ENCODE measurements at places on chromosomes 11 and 22. TPM values are rescaled to one million over a fixed set of nuclear protein-coding genes. Genes with fewer than 3 reads are reported as not detected.

CABP7 gene
- not detected for total RNA-seq

MIOX gene
- total RNA-seq: under 0.01 TPM

DNA sequence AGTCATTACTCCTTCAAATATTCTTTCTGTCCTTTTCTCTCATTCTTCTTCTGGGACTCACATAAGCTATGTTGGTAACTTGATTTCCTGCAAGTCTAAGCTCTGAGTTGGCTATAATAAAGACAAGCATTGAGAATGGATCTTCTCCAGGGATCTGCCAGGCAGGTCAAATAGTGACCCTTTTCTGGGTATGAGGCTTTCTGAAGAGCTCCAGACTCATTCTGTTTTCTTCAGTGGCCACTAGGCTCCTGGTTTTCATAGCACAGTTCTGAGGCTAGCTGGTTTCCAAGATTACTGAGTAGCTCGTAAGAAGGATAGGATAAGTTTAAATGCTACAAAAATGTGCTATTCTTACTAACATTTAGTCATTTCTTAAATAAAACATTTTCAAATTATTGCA lies 38.3 kb downstream of the TMPRSS5 start:
- no peak for DNase-seq

KRTAP5-7 gene
- 0.59 TPM for total RNA-seq

DNA sequence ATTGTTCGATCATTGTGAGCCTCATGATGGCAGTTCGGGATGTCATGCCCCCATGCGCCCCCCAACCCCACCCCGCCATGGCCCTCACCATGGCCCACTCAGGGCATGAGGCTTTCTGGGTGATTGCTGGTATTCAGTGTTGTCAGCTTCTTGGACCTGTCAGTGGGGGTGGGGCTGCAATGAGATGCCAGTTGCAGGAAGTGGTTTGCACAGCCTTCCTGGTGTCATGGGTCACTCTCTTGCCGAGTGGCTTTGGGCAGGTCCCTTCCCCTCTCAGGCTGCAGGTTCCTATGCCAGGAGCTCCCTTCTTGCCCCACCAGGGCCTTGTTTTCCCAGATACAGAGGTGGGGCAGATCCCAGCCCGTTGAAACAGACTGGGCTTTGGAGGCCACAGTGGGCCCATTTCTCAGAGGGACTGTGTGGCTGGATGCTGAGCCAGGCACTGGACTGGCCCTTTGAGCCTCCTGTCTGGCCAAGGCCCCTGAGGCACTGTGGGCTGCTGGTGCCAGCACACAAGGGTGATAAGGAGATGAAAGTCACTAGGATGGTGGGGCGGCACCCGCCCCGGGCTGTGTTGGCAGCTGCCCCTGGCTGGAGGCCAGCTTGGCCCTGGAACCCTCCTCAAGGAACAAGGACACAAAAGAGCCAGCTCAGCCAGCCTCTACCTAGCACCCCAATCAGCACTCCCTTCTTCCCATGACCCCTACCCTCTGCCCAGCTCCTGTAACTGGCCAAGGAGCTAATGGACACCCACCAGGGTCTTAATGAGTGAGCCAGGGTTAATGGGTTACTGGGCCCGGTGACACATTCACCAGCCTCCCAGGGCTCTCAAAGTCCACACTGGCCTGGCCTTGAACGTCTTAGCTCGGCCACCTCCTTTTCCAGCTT lies 1.5 kb upstream of the GGT1 start:
- peak; percentile 60 for DNase-seq

KCNQ1OT1 gene
- total RNA-seq: 6.2 TPM

- DNase-seq: peak; percentile 86
Measured at GRCh38 chr11:120912504-120912903, 111.4 kb upstream of the TBCEL start.

DNA sequence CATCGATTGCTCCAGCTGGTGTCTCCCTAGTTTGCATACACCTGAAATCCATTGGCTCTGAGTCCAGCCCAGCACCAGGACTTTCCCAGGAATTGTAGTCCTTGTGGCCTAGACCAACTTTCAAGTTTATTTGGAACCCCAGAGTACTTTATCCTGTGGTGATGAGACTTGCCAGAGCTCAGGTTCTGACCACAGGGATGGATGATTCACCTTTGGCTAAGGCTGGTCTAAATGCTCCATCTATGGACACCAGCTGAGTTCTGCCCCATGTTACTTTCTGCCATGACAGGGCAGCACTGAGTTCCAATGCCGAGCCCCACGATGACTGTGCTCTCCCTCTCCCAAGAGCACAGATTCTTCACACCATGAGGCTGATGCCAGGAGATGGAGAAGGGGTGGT lies 17.3 kb upstream of the INSC start:
- no peak for DNase-seq

DNA sequence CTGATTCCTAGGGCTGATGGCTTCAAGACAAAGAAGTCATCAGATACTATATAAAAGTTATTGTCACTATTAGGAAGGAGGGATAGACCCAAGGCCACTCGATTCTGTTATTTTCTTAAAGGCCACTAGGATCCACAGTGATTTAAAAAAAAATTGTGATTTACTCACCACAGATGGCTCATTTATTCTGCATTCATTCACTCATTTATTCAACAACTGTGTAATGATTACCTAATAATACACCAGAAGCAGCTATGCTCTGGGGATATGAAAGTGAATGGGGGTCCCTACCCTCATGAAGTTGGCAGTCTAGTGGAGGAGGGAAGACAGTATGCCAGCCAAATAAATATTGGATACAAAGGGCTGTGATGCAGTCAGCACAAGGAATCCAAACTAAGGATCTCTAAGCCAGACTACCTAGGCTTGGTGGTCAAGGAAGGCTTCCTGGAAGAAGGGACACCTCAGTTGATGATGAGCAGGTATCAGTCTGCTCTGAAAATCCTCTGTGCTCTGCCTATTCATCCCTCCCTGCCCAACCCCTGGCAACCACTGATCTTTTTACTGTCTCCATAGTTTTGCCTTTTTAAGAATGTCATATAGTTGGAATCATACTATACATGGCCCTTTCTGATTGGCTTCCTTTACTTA lies 110.5 kb downstream of the NAT10 start:
- DNase-seq: no peak

ARFGAP3 gene
- 91.6 TPM for total RNA-seq

XKR3 gene
- total RNA-seq: not detected

CDHR5 gene
- total RNA-seq: not detected

- DNase-seq: peak; percentile 98
Measured at GRCh38 chr11:125082611-125083311, 19.7 kb downstream of the SLC37A2 start.

SCGB1A1 gene
- not detected for total RNA-seq

GUCD1 gene
- total RNA-seq: 155 TPM

- DNase-seq: peak; percentile 59
Measured at GRCh38 chr11:72005347-72006260, 6.9 kb downstream of the IL18BP start.

- no peak for DNase-seq
Measured at GRCh38 chr11:2188745-2189144, 17.1 kb upstream of the TH start.

DNA sequence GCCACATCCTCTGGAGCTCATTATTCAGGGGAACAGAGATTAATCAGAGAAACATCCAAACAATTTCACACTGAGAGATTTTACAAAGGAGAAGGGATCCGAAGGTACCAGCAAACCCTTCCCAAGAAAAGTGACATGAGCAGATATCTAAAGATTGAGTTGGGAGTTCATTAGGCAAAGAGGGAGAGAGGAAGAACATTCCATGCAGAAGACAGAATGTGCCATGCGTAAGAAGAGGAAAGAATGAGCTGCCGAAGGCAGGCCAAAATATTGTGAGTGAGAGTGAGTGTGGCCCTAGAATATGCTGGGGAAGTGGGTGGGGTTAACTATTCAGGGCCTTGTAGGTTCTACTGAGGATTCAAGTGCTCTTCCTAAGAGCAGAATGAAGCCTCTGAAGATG lies 50.0 kb upstream of the LYVE1 start:
- DNase-seq: no peak

NCAM1 gene
- 2.2 TPM for total RNA-seq

EFCAB6 gene
- total RNA-seq: 1.8 TPM

IL18BP gene
- total RNA-seq: 4.4 TPM

- DNase-seq: no peak
Measured at GRCh38 chr22:33787645-33788456, 132.4 kb downstream of the LARGE1 start.

DNA sequence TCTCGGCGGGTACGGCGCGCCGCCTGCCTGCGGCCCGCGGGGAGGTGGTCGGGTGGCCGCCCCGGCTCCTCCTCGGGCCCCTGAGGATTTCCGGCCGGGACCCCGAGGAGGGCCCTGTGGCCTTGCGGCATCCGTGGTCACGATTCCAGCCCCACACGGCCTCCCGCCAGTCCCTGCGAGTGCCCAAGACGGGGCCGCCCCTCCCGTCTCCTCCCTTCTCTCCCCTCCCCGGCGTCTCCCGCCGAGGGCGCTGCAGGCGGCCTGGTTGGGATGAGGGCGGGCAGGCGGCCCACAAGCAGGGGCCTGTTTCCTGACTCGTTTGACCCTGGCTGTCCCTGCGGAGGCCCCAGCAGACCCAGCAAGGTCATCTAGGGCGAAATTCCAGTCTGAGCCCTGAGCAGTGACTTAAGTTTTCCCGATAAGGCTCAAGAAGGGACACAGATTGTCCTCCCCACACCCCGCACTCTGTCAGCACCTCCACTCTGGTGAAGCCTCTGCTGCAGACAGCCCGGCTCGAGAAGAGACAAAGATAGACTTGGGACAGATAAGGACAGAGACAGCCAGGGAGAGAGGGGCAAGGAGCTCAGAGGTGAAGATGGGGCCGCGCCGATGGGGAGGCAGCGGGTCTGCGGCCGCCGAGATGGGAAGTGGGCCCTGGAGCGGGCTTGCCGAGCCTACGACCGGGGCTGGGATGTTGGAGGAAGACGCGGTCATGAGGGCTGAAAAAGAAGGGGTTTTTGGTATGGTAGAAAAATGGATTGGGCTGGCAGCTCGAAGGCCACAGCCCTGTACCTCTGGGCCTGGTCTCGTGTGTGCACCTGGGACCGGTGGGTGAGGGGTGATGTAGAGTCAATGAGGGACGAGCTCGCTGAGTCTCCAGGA lies 95.0 kb downstream of the SWAP70 start:
- DNase-seq: peak; percentile 95

DNA sequence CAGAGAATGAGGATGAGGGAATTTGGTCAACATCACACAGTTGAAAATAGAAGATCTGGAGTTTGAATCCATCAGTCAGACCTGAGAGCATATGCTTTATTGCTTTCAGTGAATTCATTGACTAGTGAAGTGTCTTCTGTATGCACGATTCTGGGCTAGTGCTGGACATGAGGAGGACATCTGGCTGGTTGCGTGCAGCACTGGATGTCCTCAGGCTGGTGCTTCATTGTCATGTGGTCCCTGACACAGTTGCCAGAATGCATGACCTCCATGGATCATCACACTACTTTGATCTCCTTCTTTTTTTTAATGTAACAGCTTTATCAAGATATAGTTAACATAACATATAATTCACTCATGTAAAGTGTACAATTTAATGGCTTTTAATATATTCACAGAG lies 44.5 kb upstream of the MMP7 start:
- DNase-seq: no peak

TYR gene
- not detected for total RNA-seq

- no peak for DNase-seq
Measured at GRCh38 chr11:104036588-104036987, at the start of gene DDI1. TSS of gene DDI1 (plus strand) at chr11:104036640. CDS start at chr11:104036823, 183 bp downstream.

DNA sequence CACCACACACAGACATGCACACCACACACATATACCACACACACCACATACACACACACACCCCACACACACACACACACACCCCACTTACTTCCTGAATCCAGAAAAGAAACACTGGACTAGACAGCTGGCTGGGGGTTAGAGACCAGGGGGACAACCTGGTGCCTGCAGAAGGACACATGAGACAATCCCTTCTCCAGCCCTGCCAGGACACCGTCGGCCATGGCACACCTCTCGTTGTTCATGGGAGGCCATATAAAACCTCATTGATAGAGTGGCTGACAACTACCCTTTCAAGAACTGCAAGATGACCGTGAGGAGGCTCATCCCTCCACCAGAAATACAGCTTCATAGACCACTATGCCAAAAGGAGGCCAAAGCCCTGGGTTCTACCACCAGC lies 54.3 kb downstream of the IGSF9B start:
- DNase-seq: no peak

DNA sequence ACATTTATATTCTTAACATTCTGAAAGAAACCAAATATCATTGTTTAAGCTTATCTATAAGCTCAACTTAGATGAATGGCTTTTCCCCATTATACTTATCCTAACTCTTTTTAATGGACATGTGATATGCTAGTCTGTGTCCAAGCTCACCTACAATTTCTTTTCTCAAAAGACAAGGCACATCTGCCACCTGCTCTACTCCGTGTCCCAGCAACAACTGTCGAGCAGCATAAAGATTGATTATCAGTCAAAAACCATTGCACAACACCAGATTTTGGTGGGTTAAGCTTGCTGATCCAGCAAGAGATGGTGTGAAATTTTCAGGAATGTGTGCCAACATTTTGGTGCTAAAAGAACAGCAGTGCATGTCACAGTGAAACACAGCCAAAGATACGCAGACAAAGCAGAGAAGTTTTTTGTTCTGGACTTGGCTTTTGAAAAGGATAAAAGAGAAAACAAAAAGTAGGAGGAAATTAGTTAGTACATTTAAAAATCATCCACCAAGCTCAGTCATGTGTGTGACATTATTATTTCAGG lies 65.8 kb downstream of the DCDC1 start:
- no peak for DNase-seq

DNA sequence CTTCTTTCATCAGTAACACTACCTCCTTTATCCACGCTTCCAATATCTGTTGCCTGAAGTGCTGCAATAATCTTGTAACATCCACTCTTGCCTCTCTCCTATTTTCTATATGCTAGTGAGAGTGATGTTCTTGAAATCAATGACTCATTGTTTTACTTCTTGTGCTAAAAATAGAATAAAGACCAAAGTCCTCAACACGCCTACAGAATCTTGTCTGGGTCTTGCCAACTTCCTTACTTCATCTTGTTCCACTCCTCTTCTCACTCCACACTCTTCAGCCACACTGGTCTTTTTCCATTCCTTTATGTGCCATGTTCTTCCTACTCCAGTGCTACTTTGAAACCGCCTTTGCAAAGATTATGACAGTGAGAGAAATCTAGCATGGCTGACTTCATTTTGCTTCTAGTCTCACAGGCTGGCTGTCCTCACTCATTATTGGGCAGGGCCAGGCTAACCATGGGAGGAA lies 136.4 kb downstream of the CCDC81 start:
- no peak for DNase-seq
